ENCODE measurements at places on chromosomes 12 and 14.

- no peak for DNase-seq
These were observed 28.5 kb downstream of the LGMN start for GRCh38 chr14:92719890-92720323.

GRCh38 chr14:68592948-68593556, 199.8 kb downstream of the ZFP36L1 start:
- no peak for DNase-seq

GRCh38 chr14:40367717-40368116, 935.5 kb upstream of the FBXO33 start:
- no peak for DNase-seq

GRCh38 chr14:103149351-103150237, 26.3 kb downstream of the TNFAIP2 start:
- no peak for DNase-seq

GRCh38 chr14:90572441-90573150, 175.8 kb downstream of the CALM1 start:
- no peak for DNase-seq

GRCh38 chr12:102766961-102767360, 150.1 kb downstream of the PAH start:
- DNase-seq: no peak

GRCh38 chr12:96414637-96415036, 14.4 kb upstream of the CDK17 start:
- DNase-seq: no peak

DNA sequence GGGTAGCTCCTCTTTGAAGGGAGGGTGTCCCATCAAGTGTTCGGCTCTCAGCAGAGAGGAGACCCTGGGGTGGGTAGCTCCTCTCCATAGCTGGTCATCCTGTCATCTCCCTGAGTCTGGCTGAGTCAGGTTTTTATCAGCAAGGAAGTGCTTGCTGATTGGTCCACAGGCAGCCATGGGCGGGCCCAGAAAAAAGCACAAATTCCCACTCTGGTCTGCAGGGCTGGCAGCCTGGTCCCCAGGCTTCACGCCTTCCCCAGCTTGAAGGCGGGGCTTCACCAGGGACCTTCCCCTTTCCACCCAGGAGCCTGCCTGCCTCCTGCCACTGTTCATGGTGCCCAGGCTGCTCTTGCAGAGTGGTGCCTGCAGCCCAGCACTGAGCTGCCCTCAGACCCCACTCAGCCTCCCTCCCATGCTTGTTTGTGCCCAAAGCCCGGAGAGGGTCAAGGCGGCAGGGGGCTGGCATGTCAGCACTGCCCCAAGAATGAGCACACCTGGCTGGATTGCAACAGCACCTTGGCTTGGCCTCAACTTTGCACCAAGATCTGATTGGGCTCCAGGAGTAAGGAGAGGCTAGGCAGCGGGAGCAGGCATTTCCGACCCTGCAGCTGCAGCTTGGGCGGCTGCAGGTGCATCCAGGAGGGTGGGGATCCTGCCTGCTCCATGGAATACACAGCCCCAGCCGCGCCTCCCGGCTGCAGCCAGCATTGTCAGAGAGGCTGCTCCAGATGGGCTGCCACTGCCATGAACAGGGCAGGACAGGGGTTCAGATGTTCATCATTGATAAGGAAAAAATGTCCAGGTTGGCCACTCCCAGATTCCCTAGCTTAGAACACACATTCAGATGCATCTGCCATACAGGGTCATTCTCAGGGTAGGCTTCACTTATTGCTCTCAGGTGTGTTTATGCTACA, 22.0 kb upstream of the WDR89 start:
- DNase-seq: peak; percentile 27

DNA sequence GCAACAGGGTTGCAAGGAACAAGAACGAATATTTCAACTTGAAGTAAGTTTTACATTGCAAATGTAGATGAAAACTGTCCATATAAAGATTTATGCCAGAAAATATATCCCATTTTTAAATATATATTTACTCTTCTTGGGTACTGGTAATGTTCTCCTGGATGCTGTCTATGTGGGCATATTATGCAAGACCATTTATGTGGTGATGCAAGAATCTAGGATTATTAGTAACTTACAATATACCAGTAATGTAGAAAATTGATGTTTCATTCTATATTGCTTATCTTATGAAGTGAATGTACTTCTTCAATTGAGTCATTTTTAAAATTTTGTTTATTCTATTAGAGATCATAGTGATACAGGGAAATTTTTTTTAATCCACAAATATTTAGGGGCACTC, 25.1 kb downstream of the FGFR1OP2 start:
- no peak for DNase-seq

GRCh38 chr12:32159381-32159780, 52.7 kb downstream of the BICD1 start:
- no peak for DNase-seq

DNA sequence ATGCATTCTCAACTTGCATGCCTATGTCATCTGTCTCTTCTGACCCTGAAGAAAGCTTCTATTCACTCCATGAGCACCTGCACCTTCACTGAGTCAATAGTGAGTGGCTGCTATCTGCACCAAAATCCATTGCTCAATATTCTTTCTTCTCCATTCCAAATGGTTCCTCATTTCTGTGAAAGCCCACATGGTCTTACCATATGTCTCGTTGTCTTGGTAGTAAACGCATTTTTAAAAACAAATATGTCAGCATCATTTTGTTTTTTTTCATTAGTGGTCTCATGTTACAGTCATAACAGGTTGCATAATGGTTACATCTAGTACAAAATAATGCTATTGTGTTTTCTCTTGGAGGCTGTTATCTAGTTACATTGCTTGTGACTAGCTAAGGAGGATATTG, 106.9 kb upstream of the CPM start:
- DNase-seq: no peak

- DNase-seq: peak; percentile 47
These were observed 169.9 kb downstream of the KIF21A start for GRCh38 chr12:39272871-39273655.

DNA sequence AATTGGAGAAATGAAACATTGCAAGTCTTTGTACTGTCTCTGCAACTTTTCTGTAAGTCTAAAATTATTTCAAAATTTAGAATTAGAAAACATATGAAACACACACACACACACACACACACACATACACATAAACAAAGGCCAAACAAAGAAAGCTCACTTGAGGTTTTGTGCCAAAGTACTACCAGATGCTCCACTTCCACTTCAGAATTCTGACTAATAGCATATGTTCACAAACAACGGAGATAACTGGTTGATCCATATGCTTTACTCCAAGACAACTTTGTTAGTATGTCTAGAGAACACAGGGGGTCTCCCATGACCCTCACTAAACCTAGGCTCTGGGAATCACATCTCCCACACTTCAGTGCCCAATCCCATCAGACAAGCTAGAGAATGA, 133.8 kb upstream of the CLEC14A start:
- DNase-seq: peak; percentile 31

GRCh38 chr14:97395068-97395467, 597.9 kb downstream of the VRK1 start:
- no peak for DNase-seq

- DNase-seq: no peak
These were observed 13.4 kb upstream of the KRAS start for GRCh38 chr12:25264114-25264513.

GRCh38 chr12:93922583-93923006, 225.8 kb upstream of the PLXNC1 start:
- no peak for DNase-seq

DNA sequence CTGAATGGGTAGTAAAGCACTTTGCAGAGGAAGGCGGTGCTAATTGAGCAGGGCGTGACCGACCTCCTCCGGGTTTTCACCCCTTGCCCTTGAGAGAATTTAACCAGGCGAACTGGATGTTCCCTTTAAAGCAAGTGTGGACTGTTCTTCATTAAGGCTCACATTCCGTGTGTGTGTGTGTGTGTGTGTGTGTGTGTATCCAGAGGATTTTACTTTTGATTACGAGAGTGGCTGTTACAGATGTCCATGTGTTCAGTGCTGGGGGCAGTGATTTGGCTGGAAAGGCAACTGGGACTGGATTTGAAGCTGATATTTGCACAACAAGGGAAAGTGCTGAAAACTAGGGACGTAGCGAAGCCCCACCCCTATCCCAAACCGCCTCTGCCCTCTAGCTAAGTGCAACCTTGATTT, 2.2 kb downstream of the TMEM132C start:
- no peak for DNase-seq

DNA sequence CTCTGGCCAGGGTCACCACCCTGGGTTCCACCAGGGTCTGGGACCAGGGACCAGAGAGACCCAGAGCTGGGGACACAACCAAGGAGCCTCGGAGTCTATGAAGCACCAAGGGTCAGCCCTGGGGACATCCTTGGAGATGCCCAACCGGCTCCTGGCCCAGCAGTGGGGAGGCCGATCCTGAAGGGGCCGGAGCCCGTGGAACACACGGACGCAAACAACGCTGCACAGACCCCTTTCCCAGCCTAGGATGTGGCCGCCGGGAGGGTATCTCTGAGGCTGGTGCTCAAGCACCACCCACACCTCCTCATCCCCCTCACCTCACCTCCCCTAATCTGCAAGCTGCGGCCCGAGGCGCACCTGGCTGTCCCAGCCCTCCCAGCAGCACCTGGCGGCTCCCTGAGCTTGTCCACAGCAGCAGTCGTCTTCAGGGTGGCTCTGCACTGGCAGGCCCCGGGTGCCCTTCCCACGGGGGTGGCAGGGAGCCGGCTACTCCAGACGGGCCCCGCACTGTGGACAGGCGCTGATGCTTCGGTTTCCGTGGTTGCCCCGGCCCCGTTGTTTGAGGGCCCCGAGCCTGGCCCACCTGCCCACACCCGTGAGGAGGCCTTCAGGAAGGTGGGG, 146.8 kb upstream of the C14orf180 start:
- no peak for DNase-seq

DNA sequence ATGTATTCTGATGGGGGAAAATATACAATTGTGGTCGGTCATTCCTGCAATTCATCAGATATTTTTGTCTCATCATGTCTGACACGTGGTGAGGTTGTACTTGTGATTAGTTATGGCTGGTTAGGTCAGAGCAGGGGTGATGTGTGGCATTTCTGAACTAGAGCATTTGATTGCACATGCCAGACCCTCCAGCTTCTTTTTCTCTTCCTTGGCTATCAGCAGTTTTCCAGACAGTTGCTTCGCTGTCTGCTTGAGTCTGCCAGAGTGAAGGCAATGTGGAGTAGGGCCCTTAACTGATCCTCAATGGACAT, 25.9 kb downstream of the TMEM117 start:
- no peak for DNase-seq

GRCh38 chr14:93952829-93953228, 23.5 kb downstream of the ASB2 start:
- no peak for DNase-seq

DNA sequence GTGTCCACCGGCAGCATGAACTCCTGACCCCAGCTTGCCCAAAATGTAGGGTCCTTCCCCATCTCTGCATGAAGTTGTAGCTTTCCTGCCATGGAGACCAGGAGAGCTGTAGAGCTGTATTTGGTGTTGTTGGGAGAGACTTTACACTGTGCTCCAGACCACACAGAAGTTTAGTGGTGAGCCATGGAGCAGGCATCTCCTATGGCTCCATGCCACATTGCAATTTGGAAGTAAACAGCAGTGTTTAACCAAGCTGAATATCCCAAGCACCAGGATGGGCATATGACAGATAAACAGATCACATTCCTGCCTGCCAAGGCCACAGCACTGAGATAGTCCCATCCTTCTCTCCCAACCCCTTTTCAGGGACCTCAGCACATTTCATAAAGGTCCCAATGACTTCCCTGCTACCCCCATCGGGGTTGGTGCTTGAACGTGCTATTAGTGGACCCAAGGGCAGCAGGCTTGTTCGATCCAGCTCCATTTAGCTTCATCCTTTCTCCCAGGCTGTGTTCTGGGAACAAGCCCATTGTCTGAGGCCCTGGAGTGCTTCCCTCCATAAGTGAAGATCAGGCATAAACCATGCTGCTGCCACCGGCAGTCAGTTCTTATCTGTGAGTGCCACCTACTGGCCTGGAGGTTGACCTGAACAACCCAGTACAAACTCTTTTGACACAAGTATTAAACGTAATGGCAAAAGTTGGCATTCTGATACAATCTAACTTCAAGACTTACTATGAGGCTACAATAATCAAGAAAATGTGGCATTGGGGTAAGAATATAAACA, 172.3 kb upstream of the ATXN7L3B start:
- peak; percentile 66 for DNase-seq

DNA sequence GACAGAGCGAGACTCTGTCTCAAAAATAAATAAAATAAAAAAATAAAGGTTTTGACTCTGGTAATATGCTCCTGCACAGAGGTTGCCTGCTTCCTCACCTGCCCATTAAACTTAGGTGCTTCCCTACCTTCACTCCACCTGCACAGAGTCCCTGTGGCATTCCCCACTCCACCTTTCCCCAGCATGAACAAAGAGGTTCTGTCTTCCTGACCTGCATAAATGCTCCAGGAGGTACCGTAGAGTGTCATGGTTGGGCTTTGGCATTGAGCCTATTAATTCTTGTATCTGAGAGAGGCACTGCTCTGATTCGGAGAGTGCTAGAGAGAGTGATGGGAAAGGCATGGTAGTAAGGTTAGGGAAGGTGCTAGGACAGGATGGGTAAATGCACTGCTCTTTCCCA, 6.3 kb downstream of the ARHGAP9 start:
- no peak for DNase-seq

GRCh38 chr14:64203366-64204006, 90.7 kb downstream of the ESR2 start:
- DNase-seq: no peak

DNA sequence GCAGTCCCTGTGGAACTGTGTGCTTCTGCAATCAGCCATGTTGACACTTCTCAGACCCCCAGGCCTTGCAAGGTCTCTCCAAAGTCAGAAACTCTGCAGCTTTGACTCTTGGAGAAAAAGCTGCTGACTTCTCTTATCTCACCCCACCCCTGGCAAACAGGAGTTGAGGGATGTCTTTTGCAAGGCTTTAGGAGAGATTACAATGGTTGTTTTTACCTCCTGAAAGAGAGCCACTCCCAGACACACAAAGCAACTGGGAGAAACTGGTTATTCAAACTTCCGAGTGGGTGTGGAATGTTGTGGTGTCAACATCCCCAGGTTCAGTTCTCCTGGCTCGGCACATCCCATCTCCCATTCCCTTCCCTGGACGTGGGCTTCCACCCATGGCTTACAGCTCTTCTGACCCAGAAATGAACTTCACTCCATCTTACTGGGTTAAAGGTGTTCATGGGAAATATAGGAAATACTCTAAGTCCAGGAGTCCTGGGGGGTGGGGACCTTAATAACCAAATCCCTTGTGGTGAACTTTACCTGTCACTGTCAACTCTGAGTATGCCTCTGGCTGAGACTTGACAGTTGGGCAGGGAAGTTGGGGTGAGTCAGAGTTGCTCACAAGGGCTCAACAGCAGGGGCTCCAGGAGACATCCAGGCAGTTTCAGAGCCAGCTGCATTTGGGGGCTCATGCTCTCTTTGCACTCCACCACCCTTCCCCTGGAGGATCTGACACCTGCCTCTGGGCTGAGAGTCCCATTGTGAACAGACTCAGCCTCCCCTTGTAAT, 41.9 kb downstream of the CCDC177 start:
- DNase-seq: peak; percentile 42

GRCh38 chr14:77222546-77223225, 41.1 kb downstream of the TMEM63C start:
- no peak for DNase-seq

DNA sequence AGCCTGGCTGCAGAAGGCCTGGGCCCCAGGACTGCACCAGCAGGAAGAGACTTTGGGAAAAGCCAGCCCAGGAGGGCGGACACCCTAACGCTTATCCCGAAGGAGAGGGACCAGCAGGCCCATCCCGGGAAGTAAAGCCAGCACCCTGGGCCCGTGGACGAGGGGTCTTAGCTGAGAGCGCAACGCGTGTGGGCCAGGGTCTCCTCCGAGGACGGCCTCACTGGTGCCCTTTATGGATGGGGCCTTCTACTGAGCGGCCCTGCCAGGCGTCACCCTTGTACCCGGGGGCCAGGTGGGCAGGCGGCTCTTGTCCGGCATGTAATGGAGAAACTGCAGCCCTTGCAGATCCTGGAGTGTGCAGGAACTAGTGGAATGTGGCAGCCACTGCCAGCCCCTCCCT, 14.1 kb downstream of the TEDC1 start:
- DNase-seq: no peak
